Natural killer cell treated with Interleukin-12 subunit alpha and Interleukin-12 subunit beta and Interleukin-15 and Interleukin-18, amount 100 ng/mL, for 72 hours (primary cell): ENCODE measurements at places on chromosomes 11 and 22.

DNA sequence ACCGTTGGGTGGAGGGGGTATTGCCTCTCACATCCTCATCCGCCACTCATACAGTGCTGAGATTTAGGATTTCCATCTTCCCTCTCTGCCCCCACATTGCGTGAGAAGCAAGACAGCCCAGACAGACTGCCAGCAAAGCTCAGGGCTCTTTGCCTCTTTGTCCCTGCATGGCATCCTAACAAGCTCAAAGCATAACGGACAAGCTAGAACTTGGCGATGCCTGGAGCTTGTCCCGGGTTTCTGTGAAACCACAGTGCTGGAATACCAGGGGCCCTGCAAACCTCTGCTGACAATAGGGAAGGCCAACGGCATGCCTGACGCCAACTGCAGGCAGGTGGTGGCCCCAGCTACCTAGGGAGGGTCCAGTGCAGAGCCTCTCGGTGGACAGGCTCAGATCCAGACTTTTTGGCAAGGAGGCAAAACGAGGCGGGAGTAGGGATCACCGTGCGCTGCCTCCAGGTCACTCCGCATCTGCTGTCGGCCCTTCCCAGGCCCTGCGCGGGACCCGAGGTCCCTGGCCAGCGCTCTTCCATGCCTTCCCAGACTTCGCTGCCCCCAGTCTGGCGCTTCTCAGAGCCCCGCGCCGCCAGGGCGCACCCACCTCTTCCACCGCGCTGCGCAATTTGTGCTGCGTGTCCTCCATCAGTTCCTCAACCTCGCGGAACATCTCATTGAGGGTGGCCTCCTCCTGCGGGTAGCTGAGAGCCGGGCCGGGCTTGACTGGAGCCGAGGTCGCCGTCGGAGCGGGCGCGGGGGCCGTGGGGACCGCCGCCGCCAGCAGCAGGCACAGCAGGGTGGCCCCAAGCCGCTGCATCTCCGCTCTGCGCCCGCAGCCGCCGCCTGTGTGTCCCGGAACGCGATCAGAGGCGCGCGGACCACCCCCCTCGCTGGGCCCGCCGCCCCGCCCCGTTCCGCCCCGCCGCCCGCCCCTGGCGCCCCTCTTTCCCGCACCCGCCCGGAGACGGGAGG is at the start of gene DKK3:
Gene DKK3 (minus strand): TSS at position 858 of the 969 bp plus-strand sequence. CDS start 44 bp downstream, at position 814.
- DNase-seq: no peak
- H3K4me1 ChIP-seq: no peaks in the 10 kb centered on the region
- peak within 1 kb of the TSS; percentile 73 for H3K4me3 ChIP-seq
- H3K27me3 ChIP-seq: peaks cover 77% of the 10 kb centered on the region

DNA sequence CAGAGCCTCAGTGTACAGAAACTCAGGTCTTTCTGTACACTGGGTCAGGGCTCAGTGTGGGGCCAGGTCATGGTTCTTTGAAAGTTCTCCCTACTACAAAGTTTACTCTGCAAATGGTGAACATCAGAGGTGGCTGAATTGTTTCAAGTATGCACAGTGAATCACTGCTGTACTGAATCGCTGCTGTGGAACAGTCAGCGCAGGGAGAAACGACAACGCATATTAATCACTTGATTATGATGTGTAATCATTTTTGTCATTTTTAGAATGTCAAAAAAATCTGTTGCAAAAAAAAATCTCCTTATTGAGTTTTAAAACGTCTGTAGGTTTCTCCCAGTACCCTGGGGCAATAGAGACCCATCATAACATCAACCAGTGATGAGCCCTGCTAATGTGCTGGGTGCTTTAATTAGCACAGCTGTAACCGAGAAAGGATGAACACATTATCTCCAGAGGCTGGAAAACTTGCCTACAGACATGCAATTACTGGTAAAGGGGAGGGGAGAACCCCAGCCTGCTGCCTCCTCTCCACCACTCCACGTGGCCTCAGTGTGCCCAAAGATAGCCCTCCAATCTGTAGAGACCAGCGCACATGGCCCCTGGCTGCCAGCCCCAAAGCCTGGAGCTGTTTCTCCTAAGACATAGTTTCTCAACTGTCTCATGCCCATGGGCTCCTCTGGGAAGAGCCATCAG is 12.8 kb downstream of the ARRB1 start:
- no peak for DNase-seq
- H3K27ac ChIP-seq: peak overlapping the region; percentile 92
- H3K27me3 ChIP-seq: no peaks in the 10 kb centered on the region
- peak overlapping the region; percentile 78 for H3K4me3 ChIP-seq

DNA sequence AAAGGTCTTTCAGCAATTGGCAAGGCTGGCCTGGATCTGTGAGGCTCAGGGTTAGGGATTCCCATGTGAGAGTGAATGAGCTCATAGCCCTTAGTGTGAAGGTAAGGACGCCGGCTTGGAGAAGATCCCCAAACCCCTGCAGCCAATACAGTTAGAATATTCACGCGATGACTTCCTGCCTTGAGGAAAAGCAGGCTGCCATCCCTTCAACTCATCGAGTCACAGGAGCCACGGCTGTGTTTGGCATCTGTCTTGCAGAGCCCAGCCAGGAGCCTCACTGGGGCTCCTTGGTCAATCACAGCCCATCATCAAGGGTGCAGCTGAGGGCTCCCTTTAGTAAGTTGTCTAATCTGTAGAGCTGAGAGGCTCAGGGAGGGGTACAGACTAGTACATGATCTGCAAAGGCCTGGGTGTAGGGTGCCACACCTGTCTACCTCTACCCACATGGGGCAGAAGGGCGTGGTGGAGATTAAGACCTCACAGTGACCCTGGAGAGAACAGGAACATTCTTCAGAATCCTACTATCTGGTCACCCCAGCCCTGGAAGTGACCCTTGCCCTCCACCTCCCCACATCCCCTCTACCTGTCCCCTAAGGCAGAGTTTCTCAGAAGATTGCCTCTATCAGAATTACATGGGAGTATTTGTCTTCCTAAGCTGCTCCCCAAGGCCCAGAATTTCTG is 18.5 kb downstream of the IL10RA start:
- H3K27me3 ChIP-seq: no peaks in the 10 kb centered on the region
- H3K36me3 ChIP-seq: peaks cover 5% of the 10 kb centered on the region
- no peak for DNase-seq
- H3K4me3 ChIP-seq: peak overlapping the region; percentile 79
- H3K27ac ChIP-seq: peak overlapping the region; percentile 98

DNA sequence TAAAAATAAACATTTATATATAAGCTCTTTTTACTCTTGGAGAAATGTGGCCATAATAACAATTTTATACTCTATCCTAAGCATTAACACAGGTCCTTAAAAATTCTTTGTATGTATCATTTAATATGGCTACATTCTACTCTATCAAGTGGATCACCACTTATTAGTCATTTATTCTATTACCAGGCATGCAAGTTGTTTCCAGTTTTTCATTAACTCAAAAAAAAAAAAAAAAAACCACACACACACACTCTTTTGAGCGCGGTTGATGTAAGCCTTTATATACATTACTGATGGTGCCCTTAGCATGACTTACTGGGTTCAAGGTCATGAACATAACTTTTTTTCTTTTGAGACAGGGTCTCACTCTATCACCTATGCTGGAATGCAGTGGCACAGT is 47.1 kb upstream of the MICAL2 start:
- H3K27ac ChIP-seq: no peak overlapping the region
- H3K27me3 ChIP-seq: no peaks in the 10 kb centered on the region
- no peak for DNase-seq
- peaks cover 13% of the 10 kb centered on the region for H3K4me1 ChIP-seq
- no peak overlapping the region for H3K4me3 ChIP-seq
- no peaks in the 10 kb centered on the region for H3K36me3 ChIP-seq

DNA sequence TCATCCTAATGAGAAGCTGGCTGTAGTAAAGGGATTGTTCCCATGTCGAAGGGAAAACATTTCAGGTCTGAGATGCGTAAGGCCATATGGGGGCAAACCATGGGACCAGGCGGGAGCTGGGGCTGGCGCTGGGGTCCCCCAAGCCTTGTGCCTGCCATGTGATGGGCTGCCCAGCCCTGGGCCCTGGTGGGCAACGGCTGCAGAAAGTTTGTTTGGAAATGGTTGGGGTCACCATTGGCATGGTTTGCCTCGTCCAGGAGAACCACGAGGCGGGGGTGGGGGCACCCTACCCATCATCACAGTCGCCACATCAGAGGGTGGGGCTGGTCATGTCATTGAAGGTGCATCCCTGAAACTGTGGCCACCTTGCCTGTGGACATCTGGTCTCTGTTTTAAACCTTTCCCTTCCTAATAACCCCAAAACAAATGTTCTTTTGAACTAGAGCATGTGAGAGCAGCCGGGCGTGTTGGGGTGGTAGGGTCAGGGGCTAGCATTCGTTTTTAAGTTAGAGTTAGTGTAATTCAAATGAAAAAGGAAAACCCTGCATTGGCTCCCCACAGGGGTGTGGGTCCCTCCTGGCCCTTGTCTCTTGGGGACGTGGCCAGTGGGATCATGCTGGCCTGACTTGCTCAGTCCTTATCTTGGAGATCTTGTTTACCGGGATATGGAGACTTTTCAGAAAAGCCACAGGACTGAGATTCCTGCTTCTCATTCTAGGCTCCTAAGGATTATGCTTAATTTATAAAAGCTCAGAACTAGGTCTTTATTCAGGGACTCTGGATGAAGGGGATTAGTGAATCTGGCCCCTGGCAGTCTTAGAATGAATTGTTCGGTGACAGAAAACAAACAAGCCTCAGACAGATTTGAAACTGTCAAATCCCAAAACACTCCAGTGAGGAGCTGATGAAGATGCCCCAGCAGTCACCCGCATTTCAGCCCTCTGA is 98.5 kb downstream of the CTTN start:
- no peak overlapping the region for H3K4me3 ChIP-seq
- H3K27ac ChIP-seq: no peak overlapping the region
- H3K36me3 ChIP-seq: no peaks in the 10 kb centered on the region
- no peaks in the 10 kb centered on the region for H3K4me1 ChIP-seq
- H3K27me3 ChIP-seq: peaks cover 3% of the 10 kb centered on the region
- DNase-seq: no peak

- no peak overlapping the region for H3K27ac ChIP-seq
- H3K27me3 ChIP-seq: peaks cover 18% of the 10 kb centered on the region
- no peak for DNase-seq
- H3K4me3 ChIP-seq: no peak overlapping the region
- H3K4me1 ChIP-seq: no peaks in the 10 kb centered on the region
Observed at GRCh38 chr22:22060200-22061084, 77.9 kb upstream of the TOP3B start.

DNA sequence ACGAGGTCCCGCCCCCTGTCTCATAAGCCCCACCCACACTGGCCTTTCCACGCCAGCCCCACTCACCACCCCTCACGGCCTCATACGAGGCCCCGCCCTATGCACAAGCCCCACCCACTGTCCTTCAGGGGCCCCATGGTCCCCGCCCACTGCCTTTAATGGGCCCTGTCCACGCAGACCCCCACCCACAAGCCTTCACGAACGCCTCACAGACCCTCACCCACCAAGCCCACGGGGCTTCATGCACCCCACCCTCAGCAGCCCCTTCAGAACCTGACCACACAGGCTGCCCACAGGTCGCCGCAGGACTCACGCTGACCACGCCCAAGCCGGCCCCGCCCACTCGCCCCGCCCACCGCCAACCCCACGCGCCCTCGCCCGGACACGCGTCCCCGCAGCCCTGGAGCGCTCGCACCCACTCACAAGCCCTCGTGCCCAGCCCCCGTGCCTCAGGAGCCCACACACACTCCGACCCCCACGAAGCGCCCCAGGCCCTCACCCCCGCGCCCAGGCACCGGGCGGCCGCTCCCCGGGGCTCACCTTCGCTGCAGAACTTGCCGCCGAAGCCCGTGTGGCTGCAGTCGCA is 10.5 kb downstream of the NRXN2 start:
- peaks cover 64% of the 10 kb centered on the region for H3K27me3 ChIP-seq
- H3K4me1 ChIP-seq: peaks cover 17% of the 10 kb centered on the region
- peak overlapping the region; percentile 42 for H3K4me3 ChIP-seq
- DNase-seq: no peak

- peaks cover 23% of the 10 kb centered on the region for H3K27me3 ChIP-seq
- no peaks in the 10 kb centered on the region for H3K36me3 ChIP-seq
- no peak overlapping the region for H3K4me3 ChIP-seq
- no peak for DNase-seq
Observed at GRCh38 chr11:10317776-10318526, 13.1 kb downstream of the ADM start.
